ENCODE measurements at places on chromosomes 12 and 14. TPM values are rescaled to one million over a fixed set of nuclear protein-coding genes. Genes with fewer than 3 reads are reported as not detected.

- DNase-seq, result no peak
- no peaks in the 10 kb centered on the region for H3K27me3 ChIP-seq
- H3K4me3 ChIP-seq, result no peak overlapping the region
- peaks cover 25% of the 10 kb centered on the region for H3K4me1 ChIP-seq
These were observed 27.4 kb downstream of the RAB21 start for GRCh38 chr12:71782017-71782416.

DNA sequence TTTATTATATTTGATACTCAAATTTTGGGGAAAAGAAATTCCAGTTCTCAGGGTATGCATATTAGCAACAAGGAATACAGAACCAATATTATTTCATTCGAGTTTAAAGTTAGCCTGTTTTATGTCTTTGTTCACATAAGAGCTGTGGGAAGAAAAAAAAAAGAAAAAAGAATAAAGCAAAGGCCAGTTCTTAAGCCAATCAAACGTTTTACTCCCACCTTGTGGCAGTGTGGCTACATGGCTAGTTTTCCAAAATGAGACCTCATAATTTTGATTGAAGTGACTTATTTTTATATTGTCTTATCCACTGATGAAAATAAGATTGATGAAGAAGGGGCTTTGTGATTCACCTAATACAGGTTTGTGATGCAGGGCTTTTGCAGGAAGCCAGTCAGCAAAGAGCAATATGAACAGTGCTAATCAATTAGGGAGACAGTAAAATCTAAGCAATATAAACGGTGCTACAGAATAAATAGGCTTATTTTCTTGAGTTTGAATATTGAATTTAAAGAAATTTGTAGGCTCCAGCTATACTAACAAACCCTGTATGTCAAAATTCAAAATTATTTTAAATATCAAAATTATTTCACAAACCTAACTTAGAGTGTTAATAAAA lies 624.1 kb upstream of the FOXG1 start:
- no peaks in the 10 kb centered on the region for H3K36me3 ChIP-seq
- H3K4me1 ChIP-seq, result no peaks in the 10 kb centered on the region

DNA sequence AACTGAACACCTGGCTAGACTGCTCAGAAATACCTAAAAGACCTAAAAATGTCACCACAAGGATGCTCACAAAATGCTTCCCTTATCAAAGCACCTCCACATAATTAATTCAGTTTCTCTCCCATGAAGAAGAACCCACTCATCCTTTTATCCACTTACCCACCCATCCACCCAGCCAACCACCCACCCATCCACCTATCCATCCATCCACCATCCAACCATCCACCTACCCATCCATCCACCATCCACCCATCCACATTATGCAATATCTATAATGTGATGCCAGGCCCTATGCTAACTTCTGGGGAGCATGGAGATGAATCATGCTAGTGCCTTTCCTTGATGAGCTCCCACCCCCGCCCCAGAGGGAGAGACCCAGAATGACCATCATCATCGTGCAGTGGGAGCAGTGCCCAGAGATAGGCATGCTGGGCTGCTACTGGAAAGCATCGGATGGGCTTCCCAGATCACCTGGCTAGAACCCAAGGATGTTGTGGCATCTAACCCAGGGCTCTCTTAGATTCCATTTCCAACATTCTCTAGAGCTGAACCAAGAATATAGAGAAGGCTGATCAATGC lies 166.6 kb downstream of the TTC7B start:
- no peak overlapping the region for H3K4me3 ChIP-seq
- peaks cover 35% of the 10 kb centered on the region for H3K4me1 ChIP-seq
- H3K27ac ChIP-seq, result no peak overlapping the region
- no peaks in the 10 kb centered on the region for H3K27me3 ChIP-seq
- H3K36me3 ChIP-seq, result peaks cover 27% of the 10 kb centered on the region

The ABCD2 gene
- not detected for total RNA-seq

The MMP19 gene
- total RNA-seq, result 9.3 TPM

The DAO gene
- not detected for total RNA-seq

- H3K4me3 ChIP-seq, result no peak overlapping the region
These were observed 41.3 kb downstream of the MED13L start for GRCh38 chr12:116236148-116236731.

The P2RX2 gene
- total RNA-seq, result not detected

DNA sequence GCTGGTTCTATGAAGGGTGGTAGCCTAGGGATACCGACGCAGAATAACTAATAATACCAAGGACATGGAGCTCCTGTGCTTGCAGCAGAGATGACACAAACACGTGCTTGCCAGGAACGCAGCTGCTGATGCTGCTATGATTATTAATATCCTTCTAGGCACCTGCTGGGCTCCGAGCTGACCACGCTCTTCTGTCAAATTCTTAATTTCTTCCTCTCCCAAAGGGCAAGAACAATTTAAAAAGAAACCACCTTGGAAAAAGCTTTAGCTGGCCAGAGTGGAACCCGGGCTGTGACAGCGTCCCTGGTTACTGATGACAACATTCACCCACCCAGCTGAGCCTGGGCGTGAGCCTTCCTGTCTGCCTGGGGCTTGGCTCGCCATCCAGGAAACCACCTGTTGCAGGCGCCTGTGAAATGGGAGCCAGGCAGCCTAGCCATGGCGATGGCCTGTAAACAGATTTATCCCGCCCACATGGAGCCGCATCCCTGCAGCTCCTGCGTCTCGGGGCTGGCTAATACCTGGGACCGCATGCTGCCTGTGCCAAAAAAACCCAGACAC lies 28.8 kb downstream of the CLMN start:
- no peaks in the 10 kb centered on the region for H3K27me3 ChIP-seq
- H3K4me3 ChIP-seq, result peak overlapping the region; percentile 5
- H3K36me3 ChIP-seq, result no peaks in the 10 kb centered on the region
- H3K4me1 ChIP-seq, result peaks cover 22% of the 10 kb centered on the region
- H3K27ac ChIP-seq, result peak overlapping the region; percentile 16

- no peaks in the 10 kb centered on the region for H3K27me3 ChIP-seq
- H3K27ac ChIP-seq, result no peak overlapping the region
- no peak overlapping the region for H3K4me3 ChIP-seq
- no peak for DNase-seq
These were observed 145.5 kb downstream of the SLC6A15 start for GRCh38 chr12:84767079-84767478.

- H3K4me3 ChIP-seq, result no peak overlapping the region
- no peaks in the 10 kb centered on the region for H3K4me1 ChIP-seq
- H3K36me3 ChIP-seq, result no peaks in the 10 kb centered on the region
- H3K27me3 ChIP-seq, result no peaks in the 10 kb centered on the region
- no peak overlapping the region for H3K27ac ChIP-seq
These were observed 24.2 kb downstream of the TRIM9 start for GRCh38 chr14:51070726-51071125.

DNA sequence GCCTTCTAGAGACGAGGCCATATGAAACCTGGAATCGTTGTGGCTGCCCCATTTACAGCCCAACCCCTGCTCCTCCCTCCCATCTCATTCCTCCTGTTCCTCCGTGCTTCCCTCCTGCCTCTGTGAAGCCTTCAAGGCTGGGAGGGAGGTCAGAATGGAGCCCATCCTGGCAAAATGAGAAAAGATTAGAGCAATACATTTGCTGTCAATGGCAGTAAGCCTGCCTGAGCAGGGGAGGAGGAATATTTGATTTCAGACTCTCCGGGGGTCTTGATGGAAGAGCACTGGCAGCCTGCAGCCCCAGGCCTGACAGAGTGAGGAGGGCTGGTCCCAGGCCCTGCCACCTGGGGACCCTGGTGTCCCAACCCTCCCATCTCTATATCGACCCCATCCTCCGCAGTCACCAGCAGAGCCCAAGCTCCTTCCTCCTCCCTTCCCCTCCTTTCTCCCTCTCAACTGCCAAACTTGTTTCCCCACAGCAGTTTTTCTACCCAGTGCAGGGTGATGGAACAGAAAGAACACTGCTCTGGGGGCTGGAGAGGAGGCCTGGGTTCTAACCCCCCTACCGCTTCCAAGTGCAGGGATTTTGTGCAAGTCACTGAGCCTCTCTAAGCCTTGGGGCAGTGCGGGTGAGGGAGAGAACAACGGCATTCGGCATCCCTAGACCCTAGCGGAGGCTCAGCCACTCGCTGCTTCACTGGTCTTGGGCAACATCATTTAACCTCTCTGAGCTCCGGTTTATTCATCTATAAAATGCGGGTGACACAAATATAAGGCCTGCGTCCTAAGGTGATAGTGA lies 16.0 kb upstream of the RACGAP1 start:
- no peak overlapping the region for H3K27ac ChIP-seq
- DNase-seq, result no peak
- no peak overlapping the region for H3K4me3 ChIP-seq
- no peaks in the 10 kb centered on the region for H3K4me1 ChIP-seq
- no peaks in the 10 kb centered on the region for H3K36me3 ChIP-seq

DNA sequence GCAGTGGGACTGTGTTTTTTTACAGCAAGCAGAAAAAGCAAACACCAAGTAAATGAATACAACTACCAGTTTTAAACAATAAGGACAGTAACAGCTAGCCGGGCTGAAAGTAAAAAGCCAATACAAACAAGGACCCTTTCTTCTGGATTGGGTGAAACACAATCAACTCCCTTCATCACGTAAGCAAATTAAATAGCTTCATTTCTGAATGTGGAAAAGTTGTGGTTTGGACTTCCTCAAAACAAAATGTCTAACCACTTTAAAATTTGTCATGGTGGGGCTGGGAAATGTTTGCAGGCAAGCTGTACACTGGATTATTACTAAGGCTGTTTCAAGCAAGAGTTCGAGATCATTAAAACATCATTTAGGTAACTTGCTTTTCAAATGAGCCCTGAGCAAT lies 47.4 kb downstream of the TCHP start:
- no peaks in the 10 kb centered on the region for H3K27me3 ChIP-seq
- peak overlapping the region; percentile 72 for H3K27ac ChIP-seq
- no peak for DNase-seq
- H3K4me3 ChIP-seq, result no peak overlapping the region
- H3K4me1 ChIP-seq, result peaks cover 67% of the 10 kb centered on the region

- no peaks in the 10 kb centered on the region for H3K36me3 ChIP-seq
- H3K4me1 ChIP-seq, result peaks cover 17% of the 10 kb centered on the region
- peak; percentile 67 for DNase-seq
- H3K4me3 ChIP-seq, result peak overlapping the region; percentile 63
- no peak overlapping the region for H3K27ac ChIP-seq
These were observed 41.6 kb upstream of the CAPRIN2 start for GRCh38 chr12:30796313-30796780.

- peaks cover 49% of the 10 kb centered on the region for H3K27me3 ChIP-seq
- H3K36me3 ChIP-seq, result no peaks in the 10 kb centered on the region
- H3K4me1 ChIP-seq, result peaks cover 87% of the 10 kb centered on the region
- no peak for DNase-seq
- H3K4me3 ChIP-seq, result peak overlapping the region; percentile 91
- peak overlapping the region; percentile 97 for H3K27ac ChIP-seq
These were observed 935 bp upstream of the CRIP1 start for GRCh38 chr14:105485739-105486162.

GRCh38 chr14:92794547-92794941 lies 439 bp downstream of the GOLGA5 start:
- no peaks in the 10 kb centered on the region for H3K27me3 ChIP-seq
- peak overlapping the region; percentile 92 for H3K4me3 ChIP-seq
- H3K36me3 ChIP-seq, result peaks cover 21% of the 10 kb centered on the region
- peak; percentile 54 for DNase-seq
- peaks cover 11% of the 10 kb centered on the region for H3K4me1 ChIP-seq

GRCh38 chr12:14981049-14981448 lies 8.2 kb downstream of the PDE6H start:
- H3K36me3 ChIP-seq, result no peaks in the 10 kb centered on the region
- no peaks in the 10 kb centered on the region for H3K4me1 ChIP-seq

The CLEC6A gene
- not detected for total RNA-seq

GRCh38 chr12:78933014-78933413 lies 68.4 kb downstream of the SYT1 start:
- no peak for DNase-seq
- H3K27ac ChIP-seq, result no peak overlapping the region
- no peaks in the 10 kb centered on the region for H3K36me3 ChIP-seq

DNA sequence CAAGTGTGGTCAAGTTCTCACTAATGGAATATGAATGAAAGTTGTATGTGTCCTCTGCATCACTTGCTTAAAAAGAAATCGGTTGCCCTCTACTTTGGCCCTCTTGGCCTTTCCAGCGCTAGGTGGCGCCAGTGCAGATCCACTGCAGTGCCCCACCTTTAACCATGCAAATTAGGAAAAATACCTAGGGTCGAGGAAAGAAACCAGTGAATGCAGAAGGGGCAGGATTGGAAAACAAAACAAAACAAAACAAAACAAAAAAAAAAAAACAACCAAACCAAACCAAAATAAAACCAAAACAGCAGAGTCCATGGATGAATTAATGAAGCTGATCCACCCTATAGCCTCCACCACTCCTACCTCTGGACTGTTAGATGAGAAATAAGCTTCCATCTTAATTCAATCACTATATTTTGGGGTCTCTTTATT lies 12.9 kb upstream of the NEMF start:
- no peaks in the 10 kb centered on the region for H3K36me3 ChIP-seq
- peak; percentile 90 for DNase-seq
- peak overlapping the region; percentile 96 for H3K27ac ChIP-seq
- no peaks in the 10 kb centered on the region for H3K27me3 ChIP-seq
- peaks cover 15% of the 10 kb centered on the region for H3K4me1 ChIP-seq

The FAM186B gene
- not detected for total RNA-seq

The ZNF384 gene
- total RNA-seq, result 34.5 TPM

- no peaks in the 10 kb centered on the region for H3K36me3 ChIP-seq
- no peaks in the 10 kb centered on the region for H3K4me1 ChIP-seq
- no peak overlapping the region for H3K4me3 ChIP-seq
- H3K27ac ChIP-seq, result no peak overlapping the region
- H3K27me3 ChIP-seq, result no peaks in the 10 kb centered on the region
- DNase-seq, result no peak
These were observed 765.6 kb upstream of the FOXG1 start for GRCh38 chr14:28001002-28001401.

DNA sequence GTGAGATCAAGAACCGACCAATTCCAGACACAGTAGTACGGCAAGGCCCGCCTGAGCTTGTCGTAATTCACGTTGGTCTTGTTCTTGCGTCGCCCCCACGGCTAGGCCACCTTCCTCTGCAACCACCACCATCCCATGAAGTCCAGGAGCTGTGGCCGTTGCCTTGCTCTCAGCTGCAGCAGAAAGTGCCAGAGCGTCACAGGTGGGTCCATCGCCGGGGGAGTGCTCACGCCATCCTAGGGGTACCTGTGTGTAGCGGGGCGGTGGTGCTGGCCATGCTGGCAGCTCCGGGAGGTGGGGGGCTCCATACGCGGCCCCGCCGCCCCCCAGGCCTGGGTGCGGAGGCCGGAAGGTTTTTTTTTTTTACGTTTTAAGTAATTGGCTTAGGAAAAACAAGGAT lies 23.1 kb downstream of the TMEM121 start:
- H3K36me3 ChIP-seq, result no peaks in the 10 kb centered on the region
- H3K27ac ChIP-seq, result no peak overlapping the region
- H3K4me3 ChIP-seq, result no peak overlapping the region
- H3K27me3 ChIP-seq, result no peaks in the 10 kb centered on the region
- no peaks in the 10 kb centered on the region for H3K4me1 ChIP-seq

- H3K4me3 ChIP-seq, result no peak overlapping the region
- H3K4me1 ChIP-seq, result no peaks in the 10 kb centered on the region
- no peak overlapping the region for H3K27ac ChIP-seq
- DNase-seq, result no peak
- peaks cover 18% of the 10 kb centered on the region for H3K36me3 ChIP-seq
These were observed 277.7 kb downstream of the TMTC2 start for GRCh38 chr12:82964446-82964845.
